Pons (tissue), 1 donor: ENCODE measurements at places on chromosomes 3 and 15.
A peak's percentile ranks its signal among the peaks of the same experiment; 100 is the strongest.

GRCh38 chr3:132592216-132592615 is 4.9 kb upstream of the ACKR4 start:
- DNase-seq, result no peak

DNA sequence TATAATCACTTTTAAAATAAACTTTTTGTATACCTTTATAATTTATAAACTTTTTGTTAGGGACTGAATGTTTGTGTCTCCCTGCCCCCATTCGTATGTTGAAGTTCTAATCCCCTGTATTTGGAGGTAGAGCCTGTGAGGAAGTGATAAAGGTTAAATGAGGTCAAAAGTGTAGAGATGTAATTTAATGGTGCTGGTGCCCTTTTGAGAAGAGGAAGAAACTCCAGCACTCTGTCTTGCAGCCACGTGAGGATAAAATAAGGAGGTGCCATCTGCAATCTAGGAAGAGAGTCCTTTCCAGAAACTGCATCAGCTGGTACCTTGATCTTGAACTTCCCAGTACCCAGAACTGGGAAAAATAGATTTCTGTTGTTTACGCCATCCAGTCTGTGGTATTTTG is 106.1 kb upstream of the RGMA start:
- no peak for DNase-seq

DNA sequence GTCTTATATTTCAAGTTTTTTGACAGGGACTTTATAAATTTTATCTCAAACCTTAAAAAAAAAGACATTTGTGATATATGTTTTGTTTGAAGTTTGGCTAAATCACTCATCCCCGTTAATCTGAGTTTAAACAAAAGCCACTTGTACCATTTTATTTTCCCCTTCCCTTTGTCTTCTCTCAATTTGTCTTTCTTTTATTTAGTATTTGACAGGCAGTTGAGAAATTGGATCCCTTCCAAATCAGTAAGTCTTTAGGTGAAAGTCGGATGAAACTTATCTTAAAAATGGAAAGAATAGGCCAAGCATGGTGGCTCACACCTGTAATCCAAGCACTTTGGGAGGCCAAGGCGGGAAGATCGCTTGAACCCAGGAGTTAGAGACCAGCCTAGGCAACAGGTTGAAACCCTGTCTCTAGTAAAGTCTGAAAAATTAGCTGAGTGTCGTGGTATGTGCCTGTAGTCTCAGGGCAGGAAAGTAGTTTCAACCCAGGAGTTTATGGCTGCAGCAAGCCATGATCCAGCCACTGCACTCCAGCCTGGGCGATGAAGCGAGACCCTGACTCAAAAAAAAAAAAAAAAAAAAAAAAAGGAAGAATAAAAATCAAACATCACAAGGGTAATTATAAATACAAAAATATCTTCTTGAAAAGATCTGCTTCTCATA is 394.6 kb upstream of the TPM1 start:
- no peak for DNase-seq

DNA sequence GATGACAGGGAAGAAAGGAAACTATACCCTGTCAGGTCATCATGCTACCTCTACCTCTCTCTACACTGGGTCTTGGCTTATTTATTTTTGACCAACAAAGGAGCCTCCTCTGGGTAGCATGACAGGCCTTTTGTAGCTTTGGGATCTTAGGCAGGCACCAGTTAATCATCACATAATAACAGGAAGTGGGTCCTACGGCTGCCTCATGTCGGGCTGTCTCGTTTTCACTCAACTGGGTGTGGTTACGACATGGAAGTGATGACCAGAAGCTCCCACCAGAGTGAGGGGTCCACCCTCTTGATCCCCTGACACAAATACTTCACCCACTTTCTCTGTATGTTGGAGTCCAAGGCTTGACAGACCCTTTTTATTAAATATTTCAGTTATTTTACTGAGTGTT is 105.3 kb downstream of the CD47 start:
- DNase-seq, result no peak

DNA sequence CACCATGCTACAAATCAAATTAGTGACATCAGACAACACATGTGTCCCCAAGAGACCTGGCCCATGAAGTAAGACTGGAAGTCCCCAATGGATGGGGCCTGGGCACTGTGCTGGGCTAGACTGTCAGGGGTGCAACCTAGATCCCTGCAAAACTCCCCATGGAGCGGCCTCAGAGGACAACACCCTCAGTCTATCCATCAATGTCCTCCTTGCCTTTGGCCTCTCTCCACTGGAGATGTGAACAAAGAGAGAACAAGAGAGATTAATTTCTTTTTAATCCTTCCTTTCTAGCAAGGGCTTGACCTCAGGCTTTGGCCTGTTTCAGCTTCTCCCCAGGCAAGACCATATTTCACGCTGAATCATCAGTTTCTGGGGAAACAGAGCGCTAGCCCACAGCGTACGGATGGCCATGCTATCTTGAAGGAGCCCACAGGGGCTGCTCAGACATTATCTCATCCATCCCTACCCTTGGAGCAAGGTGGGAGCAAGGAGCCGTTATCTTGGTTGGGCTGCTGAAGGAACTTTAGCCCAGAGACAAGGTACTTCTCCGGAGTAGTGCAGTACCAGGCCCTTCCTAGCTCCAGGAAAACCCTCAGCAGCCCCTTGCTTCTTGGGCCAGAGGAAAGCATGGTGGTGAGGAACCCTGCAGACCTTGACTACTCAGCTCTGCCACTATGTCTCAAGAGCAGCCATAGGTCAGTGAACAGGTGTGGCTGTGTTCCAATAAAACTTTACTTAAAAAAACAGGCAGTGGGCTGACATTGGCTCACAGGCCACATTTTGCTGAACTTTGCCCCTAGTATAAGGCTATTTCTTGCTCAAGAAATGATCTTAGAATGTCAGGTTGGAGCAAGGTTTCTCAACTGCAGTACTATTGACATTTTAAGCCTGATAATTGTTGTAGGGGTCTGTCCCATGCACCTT is 72.7 kb upstream of the WNT5A start:
- no peak for DNase-seq

GRCh38 chr15:100919481-100920405 is 586 bp downstream of the LRRK1 start:
- no peak for DNase-seq

DNA sequence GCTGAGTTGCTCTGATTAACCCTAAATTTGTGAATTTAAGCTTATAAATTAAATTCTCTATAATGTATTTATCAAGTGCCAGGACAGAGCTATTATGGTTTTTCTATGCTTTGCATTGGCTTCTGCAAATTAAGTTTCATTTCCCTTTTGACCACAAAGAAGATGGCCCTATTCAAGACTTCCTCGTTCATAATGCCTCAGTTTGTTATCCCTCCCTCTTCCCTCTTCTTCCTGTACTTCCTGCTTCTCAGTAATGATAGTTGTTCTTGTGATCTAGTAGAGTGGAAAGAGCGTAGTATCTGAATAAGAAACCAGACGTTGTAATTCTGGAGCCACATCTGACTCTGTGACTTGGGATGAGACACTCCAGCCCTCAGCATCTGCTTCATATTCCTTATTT is 118.7 kb downstream of the CACNA1D start:
- peak; percentile 85 for DNase-seq

DNA sequence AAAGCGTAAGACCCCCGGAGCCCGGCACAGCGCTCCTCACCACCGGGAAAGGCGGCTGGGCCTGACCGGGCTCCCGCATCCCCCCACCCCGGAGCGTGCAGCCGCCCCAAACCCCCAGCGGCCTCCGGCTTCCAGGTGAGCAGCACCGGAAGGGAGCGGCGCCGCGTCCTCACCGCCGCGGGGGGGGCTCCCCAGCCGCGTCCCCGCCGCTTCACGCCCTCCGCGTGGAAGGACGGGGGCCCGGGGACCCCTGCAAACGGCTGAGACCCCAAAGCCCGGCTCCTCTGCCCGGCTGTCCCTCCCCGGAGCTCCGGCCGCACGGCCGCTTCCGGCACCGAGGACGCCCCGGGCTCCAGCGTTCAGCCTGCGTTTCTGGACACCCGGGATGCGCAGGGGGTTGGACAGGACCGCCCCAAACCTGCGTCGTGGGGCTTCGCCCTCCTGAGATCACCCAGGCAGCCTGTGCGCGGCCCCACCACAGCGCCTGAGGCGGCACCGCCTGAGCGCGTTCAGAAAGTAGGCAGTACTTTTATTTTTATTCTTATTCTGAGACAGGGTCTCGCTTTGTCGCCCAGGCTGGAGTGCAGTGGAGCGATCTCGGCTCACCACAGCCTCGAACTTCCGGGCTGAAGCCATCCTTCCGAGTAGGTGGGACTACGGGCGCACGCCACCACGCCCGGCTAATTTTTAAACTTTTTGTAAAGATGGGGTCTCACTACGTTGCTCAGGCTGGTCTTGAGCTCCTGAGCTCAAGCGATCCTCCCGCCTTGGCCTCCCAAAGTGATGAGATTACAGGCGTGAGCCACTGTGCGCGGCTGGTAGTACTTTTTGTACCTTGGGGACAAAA is 51.6 kb upstream of the BLM start:
- no peak for DNase-seq

- no peak for DNase-seq
Measured at GRCh38 chr15:73632670-73633058, 525 bp downstream of the NPTN start.

- no peak for DNase-seq
Measured at GRCh38 chr3:107855710-107856109, 235.1 kb downstream of the CD47 start.

GRCh38 chr3:47877719-47878118 is 74.8 kb downstream of the DHX30 start:
- DNase-seq, result no peak

GRCh38 chr3:128098234-128098633 is 25.4 kb downstream of the RUVBL1 start:
- DNase-seq, result no peak

DNA sequence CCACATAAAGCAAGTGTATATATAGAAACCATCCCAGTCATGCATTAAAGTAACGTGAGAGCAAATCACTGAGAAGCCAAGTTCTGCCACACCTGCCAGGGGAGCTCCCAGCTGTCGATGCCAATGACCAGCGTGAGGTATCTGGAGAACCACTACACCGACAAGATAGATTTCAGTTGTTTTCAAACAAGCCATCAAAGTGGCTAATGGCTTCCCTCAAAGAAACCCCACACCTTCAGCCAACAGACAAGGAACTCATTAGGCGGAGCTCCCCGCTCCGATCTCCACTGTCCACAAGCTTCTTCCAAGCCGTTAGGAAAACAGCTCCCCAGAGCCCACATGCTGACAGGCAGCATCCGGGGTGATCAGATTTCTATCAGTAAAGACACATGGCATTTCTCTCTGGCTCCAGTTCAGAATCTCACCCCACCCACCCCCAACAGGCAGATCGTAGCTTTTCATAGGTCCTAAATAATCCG is 54.2 kb upstream of the SPATA12 start:
- no peak for DNase-seq

DNA sequence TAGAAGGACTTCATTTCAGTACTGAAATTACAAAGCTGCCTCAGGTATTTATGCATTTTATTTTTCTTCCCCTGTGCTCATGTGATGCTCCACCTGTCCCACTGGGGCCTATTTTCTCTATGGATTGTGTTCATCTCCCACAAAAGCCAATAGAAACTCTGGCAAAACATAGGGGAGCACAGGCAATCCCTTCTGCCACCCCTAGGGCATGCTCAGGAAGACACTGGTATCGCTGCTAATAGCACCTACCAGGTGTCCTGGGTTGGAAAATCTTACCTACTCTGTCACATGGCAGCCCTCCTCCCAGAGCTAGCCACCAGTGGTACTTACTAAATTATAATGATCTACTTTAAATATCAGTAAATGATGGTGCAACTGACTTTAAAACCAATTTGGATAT is 427.4 kb downstream of the FGF12 start:
- no peak for DNase-seq

DNA sequence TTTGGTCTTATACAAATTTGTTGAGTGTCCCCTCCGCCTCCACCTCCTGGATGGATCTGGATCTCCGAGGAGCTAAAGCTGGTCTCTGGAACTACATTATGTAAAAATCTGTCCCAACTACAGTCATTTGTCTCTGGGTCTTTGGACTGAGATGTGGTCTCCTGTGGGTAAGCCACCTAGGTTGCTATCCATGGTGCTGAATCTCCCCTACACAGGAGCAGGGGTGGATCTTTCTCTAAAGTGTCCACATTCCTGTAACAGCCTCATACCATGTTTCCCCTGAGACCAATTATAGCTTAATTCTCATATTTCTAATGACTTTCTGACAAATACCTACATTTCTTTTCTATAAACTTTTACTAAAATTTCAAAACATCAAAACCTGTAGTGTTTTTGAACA is 625.8 kb downstream of the TAFA4 start:
- no peak for DNase-seq

GRCh38 chr3:47645551-47645950 is 66.9 kb upstream of the CSPG5 start:
- no peak for DNase-seq

DNA sequence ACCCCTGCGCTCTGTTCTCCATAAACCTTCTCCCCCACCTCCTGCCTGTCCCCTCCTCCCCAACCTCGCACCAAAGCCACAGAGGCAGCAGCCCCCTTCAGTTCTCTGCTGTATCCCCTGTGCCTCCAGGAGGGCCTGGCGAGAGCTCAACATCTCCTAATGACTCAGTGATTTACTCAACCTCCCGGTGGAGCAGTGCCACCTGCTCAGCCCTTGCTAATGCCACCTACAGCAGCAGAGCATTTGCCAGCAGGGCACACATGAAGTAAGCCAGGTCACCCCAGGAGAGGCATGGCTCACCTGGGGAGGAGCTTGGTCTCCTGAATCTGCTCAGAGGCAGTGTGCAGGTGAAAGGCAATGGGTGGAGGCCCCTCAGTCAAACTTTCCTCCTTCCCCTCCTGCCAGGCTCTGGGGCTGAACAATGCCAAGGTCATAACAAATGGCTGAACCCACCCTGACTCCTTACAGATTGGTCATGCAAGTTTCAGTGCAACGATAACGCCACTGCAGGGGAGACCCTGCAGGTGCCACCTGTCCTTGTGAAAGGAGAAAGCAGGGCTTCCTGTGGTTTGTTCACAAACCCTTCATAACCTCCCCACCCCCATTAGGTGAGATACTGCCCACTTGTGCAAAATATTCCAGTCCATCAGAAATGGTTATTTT is 19.8 kb downstream of the TRPM1 start:
- DNase-seq, result no peak

DNA sequence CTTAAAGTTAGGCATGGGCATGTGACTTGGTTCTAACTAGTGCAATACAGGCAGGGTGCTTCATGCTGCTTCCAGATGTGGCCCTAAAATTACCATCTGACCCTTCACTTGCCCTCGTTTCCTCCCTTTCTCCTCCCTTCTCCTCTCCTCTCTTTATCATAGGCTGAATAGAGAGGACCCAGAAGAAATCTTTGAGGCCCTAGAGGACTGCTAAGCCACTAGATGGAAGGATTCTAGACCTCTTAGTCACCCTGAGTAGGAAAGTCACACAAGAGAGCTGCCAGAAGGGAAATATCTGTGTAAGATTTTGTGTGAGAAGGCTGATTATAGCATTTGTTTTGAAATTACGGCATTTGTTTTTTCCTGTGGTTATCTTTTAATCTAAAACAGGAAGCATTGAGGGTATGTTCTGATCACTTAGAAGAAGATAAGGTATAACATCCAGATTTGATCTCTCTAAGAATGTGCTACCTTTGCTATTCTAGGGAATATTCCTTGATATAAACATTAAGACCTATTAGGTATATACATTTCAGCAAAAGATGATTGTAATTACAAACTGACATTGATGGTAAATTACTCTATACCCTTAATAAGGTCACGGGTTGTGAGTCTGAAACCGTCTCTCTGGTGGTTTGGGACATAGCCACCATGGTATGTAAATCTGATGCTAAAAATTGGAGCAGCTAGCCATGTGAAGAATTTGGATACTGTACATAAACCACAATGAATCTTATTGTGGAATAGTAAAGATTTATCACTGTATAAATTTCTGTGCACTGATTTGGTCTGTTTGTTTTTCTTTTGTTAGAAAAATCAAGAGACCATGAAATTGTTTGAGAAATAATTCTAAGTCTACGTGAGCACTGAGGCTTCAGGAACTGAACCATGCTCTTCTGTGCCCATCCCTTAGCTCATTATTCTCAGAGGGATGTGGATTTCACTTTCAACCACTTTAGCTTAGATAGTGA is 84.1 kb downstream of the TP63 start:
- DNase-seq, result no peak
